K562 (cell line): ENCODE measurements at places on chromosomes 1 and 21. TPM values are rescaled to one million over a fixed set of nuclear protein-coding genes. Genes with fewer than 3 reads are reported as not detected.

GRCh38 chr1:108553905-108554304, 6.0 kb upstream of the EEIG2 start:
- H3K4me3 ChIP-seq = no peak overlapping the region
- no peaks in the 10 kb centered on the region; the same call in 1 of the 2 replicates for H3K4me1 ChIP-seq
- no peaks in the 10 kb centered on the region for H3K27me3 ChIP-seq
- no peak for DNase-seq
- H3K36me3 ChIP-seq = no peaks in the 10 kb centered on the region

GRCh38 chr21:44751186-44751798, 39.9 kb upstream of the TSPEAR start:
- no peak for DNase-seq
- H3K4me3 ChIP-seq = no peak overlapping the region
- H3K36me3 ChIP-seq = no peaks in the 10 kb centered on the region
- H3K27ac ChIP-seq = no peak overlapping the region
- peaks cover 80% of the 10 kb centered on the region for H3K27me3 ChIP-seq

DNA sequence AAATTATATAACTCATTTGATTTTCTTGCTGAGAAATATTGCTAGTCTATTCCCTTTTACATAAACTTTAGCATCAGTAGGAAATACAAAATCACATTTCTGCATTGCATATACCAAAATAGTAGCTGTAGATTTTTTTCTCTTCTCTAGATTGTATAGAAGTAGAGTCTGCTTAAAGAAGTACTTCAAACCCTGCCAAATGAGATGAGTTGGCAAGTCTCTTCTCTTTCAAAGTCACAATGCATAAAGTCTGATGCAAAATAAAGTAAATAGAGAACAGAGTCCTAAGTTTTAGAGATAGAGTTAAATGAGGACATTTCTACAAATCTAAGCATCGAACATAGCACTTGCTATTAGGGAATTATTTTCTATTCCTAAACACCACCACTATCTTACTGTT, 6.4 kb downstream of the PLPPR4 start:
- H3K27ac ChIP-seq = no peak overlapping the region
- peaks cover 4% of the 10 kb centered on the region; the same call in 1 of the 2 replicates for H3K27me3 ChIP-seq
- no peak for DNase-seq
- no peaks in the 10 kb centered on the region for H3K36me3 ChIP-seq
- H3K4me1 ChIP-seq = no peaks in the 10 kb centered on the region

- H3K36me3 ChIP-seq = no peaks in the 10 kb centered on the region
- H3K4me1 ChIP-seq = no peaks in the 10 kb centered on the region
- no peaks in the 10 kb centered on the region; the same call in 1 of the 3 replicates for H3K27me3 ChIP-seq
- no peak for DNase-seq
Observed at GRCh38 chr1:61504852-61505390, 220.0 kb downstream of the TM2D1 start.

DNA sequence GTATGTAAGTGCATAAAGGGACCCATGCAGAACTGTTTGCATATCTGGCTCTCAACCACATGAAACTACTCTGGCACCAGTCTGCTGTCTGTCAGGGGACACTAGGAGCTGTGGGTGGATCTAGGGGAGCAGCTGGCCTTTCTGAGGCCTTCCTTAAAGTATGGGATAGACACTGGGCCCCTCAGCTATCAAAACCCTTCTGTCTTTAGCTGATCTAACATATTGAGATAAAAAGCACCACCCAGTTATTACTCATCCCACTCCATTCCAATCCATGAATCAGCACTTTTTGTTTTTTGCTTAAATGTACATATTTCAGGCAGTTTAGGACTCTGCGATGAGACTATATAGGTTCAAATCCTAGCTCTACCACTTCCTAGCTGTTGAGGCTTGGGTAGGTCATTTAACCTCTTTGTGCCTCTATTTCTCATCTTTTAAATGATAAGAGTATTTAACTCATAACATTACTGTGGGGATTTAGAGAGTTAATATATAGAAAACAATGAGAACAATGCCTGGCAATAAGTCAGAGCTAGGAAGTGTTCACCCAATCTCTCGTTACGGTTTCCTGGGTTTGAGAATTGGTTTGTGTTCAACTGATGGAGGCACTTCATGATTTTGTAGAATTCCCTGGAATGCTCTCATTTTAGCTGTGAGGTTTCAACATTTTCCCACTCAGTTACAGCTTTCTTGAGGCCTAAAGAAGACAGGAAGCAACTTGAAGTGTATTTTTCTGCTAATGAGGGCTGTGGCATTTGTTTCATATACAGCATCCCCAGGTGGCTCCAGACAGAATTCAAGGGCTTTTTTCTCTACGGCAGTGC, 68.9 kb downstream of the LRIG2 start:
- H3K36me3 ChIP-seq = no peaks in the 10 kb centered on the region
- H3K27me3 ChIP-seq = no peaks in the 10 kb centered on the region
- peak overlapping the region; percentile 73 for H3K27ac ChIP-seq
- no peak overlapping the region for H3K4me3 ChIP-seq
- H3K4me1 ChIP-seq = peaks cover 9% of the 10 kb centered on the region

- no peaks in the 10 kb centered on the region for H3K4me1 ChIP-seq
- H3K27ac ChIP-seq = no peak overlapping the region
- peaks cover 14% of the 10 kb centered on the region for H3K27me3 ChIP-seq
- DNase-seq = peak; percentile 50
- no peak overlapping the region for H3K4me3 ChIP-seq
Observed at GRCh38 chr1:220775240-220775853, 11.4 kb upstream of the MTARC1 start.

DNA sequence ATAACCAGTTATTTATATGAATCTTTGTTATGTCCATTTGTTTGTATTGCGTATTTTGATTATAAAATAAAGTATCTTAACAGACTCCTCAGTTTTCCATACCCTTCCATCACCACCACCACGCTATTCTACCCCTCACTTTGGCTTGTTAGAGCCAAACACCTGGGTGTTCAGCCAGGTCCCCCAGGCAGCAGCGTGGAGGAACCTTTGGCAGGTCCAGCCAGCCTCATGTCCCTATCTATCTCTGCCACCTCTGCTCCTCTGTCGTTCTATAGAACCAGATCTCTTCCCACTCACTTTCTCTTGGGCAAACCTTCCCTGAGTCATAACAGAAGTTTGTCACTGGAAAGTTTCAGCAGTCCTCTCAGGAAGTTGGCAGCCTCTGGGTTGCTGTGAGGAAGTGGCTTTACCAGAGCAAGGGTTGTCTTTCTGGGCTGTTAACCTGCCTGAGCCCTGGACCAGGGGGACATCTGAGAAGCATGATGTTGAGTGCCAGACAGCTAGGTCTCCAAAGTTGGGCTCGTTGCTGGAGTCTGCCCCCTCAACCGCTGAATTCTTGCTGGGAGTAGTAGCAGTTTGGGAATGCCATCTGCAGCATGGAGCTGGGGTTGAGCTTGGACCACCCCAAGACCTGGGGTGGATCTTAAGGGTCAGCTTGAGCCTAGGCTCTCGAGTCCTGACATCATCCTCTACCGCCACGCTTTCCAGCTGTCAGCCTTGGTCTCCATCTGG, 996 bp upstream of the SH3BGRL3 start:
- H3K27me3 ChIP-seq = no peaks in the 10 kb centered on the region
- H3K4me3 ChIP-seq = peak overlapping the region; percentile 47
- H3K27ac ChIP-seq = peak overlapping the region; percentile 81
- H3K4me1 ChIP-seq = peaks cover 81% of the 10 kb centered on the region

DNA sequence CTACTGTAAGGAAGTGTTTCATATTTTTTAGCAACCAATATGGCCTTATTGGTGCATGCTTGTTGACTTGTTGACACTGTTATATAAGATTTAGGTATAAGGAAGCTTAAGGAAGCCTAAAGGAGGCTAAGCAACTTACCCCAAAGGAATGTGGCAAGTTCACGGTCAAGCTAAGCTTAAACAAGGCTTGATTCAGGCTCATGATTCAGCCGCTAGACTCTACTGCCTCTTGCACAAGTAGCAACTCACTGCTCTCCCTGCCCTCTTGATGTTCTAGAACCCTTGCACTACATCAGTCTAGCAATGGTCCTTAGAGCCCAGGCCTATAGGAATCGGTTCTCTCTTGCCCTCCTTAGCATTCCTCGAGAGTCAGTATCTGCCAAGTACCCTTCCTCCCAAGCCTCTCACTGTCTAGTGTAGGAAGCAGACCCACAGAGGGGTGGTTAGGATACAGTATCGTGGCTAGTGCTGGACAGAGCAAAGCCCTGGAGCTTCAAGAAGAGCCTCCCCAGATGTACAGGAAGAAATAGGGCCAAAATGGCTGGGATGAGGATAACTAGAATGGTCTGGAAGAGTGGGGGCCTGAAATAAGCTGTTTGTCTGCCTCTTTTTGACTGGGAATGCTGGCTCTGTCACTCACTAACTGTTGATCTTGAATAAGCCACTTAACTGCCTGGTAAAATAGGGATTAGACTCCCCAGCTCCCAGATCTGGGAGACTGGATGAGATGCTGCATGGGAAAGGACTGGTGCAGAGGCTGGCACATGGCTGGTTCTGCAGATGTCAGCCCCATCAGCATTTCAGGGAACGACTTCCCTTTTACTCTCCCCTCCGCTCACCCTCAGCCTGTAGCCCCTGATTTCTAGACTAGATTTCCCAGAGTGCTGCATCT, 122.2 kb downstream of the NAV1 start:
- no peak for DNase-seq
- H3K4me1 ChIP-seq = no peaks in the 10 kb centered on the region; the same call in 1 of the 2 replicates
- no peak overlapping the region for H3K4me3 ChIP-seq
- H3K27ac ChIP-seq = no peak overlapping the region

- no peaks in the 10 kb centered on the region for H3K4me1 ChIP-seq
- H3K27ac ChIP-seq = no peak overlapping the region
- H3K4me3 ChIP-seq = no peak overlapping the region
- no peaks in the 10 kb centered on the region for H3K27me3 ChIP-seq
Observed at GRCh38 chr21:27580276-27580675, 613.4 kb upstream of the ADAMTS5 start.

- H3K36me3 ChIP-seq = no peaks in the 10 kb centered on the region
- H3K4me3 ChIP-seq = no peak overlapping the region
- no peak overlapping the region for H3K27ac ChIP-seq
- peak; percentile 42 for DNase-seq
- peaks cover 4% of the 10 kb centered on the region; the same call in 1 of the 3 replicates for H3K4me1 ChIP-seq
Observed at GRCh38 chr1:168110896-168111545, 25.7 kb downstream of the GPR161 start.

- peaks cover 72% of the 10 kb centered on the region for H3K36me3 ChIP-seq
- no peak overlapping the region for H3K27ac ChIP-seq
- H3K4me1 ChIP-seq = peaks cover 20% of the 10 kb centered on the region
- DNase-seq = no peak
- no peaks in the 10 kb centered on the region for H3K27me3 ChIP-seq
- no peak overlapping the region for H3K4me3 ChIP-seq
Observed at GRCh38 chr1:29211086-29212030, 19.4 kb downstream of the MECR start.

DNA sequence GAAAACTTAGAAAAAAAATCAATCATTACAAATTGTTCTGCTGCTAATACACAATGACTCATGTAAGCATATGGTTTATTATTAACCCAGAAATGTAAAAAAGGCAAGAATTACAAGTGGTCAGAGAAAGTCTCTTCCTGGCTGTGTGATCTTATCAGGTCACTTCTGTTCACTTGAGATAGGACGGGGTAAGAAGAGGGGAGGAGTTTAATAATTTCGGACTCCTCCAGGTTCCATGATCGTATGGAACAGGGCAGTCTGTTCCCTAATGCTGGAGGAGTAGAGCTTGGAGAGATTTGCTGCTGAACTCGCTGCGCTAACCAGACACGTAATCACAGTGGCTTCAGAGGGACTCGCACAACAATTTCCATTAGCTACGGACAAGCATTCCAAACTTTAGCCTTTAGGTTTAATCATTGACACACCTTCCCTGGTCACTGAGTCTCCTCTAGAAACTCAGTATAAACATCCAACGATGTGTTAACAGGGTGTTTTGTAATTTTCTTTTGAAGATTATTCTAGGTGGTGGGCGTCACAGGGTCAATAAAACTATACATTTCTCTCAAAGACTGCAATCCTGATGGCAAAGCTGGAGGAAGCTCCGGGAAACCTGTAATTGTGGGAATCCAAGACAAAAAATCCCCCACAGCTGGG, 1.3 kb downstream of the CRYZ start:
- H3K4me1 ChIP-seq = peaks cover 5% of the 10 kb centered on the region; the same call in 1 of the 2 replicates
- DNase-seq = peak; percentile 79
- peaks cover 16% of the 10 kb centered on the region; the same call in 2 of the 3 replicates for H3K36me3 ChIP-seq
- H3K27ac ChIP-seq = peak overlapping the region; percentile 46
- peak overlapping the region; percentile 15; the same call in 1 of the 2 replicates for H3K4me3 ChIP-seq
- no peaks in the 10 kb centered on the region for H3K27me3 ChIP-seq

DNA sequence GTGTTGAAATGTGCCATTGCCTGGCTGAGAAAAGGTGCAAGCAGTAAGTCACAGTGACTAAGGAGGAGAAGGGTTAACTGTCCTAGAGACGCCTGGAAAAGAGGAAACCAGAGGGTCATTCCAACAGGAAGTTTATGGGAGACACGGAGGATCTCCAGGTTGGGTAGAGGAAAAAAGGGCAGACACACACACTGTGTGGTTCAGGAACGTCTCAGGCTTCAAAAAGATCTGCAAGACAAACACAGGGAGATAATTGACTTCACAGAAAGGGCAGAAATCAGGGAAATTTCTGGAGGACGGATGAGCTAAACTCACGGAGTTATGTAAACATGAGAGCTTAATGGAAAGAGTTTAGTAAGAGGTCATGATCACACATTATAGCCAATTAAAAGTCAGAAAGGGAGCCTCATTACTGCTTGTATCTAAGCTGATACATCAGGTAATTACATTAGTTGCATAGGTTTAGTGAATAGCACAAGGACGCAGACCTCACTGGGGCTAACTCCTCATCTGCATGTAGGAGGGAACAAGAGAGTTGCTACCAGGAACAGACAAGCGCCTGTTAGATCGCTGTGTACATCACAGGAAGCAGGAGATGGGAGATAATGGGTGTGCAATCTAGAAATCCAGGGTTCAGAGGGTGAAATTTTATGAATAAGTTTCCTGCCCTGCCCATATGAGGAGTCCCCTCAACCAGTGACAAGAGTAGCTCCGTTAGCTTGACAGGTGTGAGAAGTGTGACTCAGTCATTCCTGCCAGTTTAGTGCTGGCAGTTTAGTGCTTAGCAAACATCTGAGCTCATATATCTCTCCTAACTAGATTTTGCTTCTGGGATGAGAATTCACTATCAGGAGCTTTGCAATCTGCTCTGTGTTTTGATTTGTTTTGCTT, 96.6 kb upstream of the TNR start:
- H3K27ac ChIP-seq = no peak overlapping the region
- H3K36me3 ChIP-seq = no peaks in the 10 kb centered on the region
- peaks cover 5% of the 10 kb centered on the region; the same call in 1 of the 2 replicates for H3K27me3 ChIP-seq
- no peak overlapping the region for H3K4me3 ChIP-seq

GRCh38 chr1:77942400-77943140, 36.3 kb downstream of the FUBP1 start:
- no peak overlapping the region for H3K4me3 ChIP-seq
- no peak overlapping the region for H3K27ac ChIP-seq
- peaks cover 44% of the 10 kb centered on the region for H3K36me3 ChIP-seq
- H3K4me1 ChIP-seq = no peaks in the 10 kb centered on the region
- no peak for DNase-seq

GRCh38 chr1:88472298-88472697, 211.8 kb upstream of the PKN2 start:
- H3K27ac ChIP-seq = no peak overlapping the region
- no peaks in the 10 kb centered on the region for H3K4me1 ChIP-seq
- no peak overlapping the region for H3K4me3 ChIP-seq
- H3K27me3 ChIP-seq = no peaks in the 10 kb centered on the region; the same call in 2 of the 3 replicates
- H3K36me3 ChIP-seq = no peaks in the 10 kb centered on the region

OXCT2 gene
- total RNA-seq = 0.31 and 0.64 TPM in 2 replicates

GJA5 gene
- 0.07 TPM in 1 of 2 replicates, not detected in the other for total RNA-seq

C1QTNF12 gene
- 2.2 and 3.7 TPM in 2 replicates for total RNA-seq

NHLH2 gene
- not detected in 2 replicates for total RNA-seq

GPR157 gene
- 0.18 and 0.87 TPM in 2 replicates for total RNA-seq

BEST4 gene
- total RNA-seq = not detected in 2 replicates

TMEM61 gene
- not detected in 2 replicates for total RNA-seq

KIF17 gene
- 0.11 and 0.47 TPM in 2 replicates for total RNA-seq

OR6P1 gene
- not detected in 2 replicates for total RNA-seq

CRNN gene
- total RNA-seq = not detected in 2 replicates

KRTAP20-4 gene
- not detected in 2 replicates for total RNA-seq

LRRC53 gene
- total RNA-seq = not detected in 2 replicates
